ENCODE measurements at places on chromosomes 4 and X.

- peak; percentile 34 for DNase-seq
These were observed at the start of gene ZCCHC12 for GRCh38 chrX:118823263-118824172. TSS of gene ZCCHC12 (plus strand) at chrX:118823824. CDS start at chrX:118825245, 1,421 bp downstream.

DNA sequence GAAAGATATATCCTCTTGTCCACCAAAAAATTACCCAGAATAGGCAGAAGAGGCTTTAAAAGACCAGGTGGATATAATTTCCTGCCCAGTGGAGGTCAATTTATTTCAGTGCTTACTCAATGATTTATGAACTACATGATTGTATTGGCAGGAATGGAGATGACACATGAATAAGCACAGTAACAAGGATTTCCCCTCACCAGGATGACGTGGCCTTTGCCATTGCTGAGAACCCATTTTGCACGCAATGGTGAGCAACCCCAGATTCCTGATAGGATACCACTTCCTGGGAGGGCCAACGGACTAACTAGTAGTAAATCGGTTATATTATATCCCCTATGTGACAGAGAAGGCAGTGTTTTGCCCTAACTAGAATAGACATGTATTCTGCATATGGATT is 11.6 kb upstream of the TTC29 start:
- no peak for DNase-seq

DNA sequence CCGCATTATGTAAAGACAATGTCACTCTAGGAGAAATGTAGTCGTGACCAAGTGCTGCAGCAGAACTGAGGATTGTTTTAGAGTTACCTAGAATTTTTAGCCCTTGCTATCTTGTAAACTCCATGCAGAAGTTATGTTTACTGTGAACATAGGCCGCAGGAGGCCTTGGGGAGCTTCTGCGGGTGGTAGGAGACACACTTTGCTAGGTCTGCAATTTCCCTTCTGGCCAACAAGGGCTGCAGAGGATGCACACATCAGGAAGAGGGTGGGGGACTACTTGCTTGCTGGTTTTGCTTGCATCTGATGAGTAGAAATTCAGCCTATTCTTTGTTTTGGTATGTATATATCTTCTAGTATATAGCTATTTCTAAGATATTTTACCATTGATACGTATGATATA is 23.1 kb downstream of the BANK1 start:
- DNase-seq, result no peak

- no peak for DNase-seq
These were observed 826 bp upstream of the SCML1 start for GRCh38 chrX:17736478-17736855.

GRCh38 chrX:107448998-107449835 is at the start of gene FRMPD3:
TSS of gene FRMPD3 (plus strand) at chrX:107449652. CDS start at chrX:107526589, 76,937 bp downstream.
- DNase-seq, result no peak

DNA sequence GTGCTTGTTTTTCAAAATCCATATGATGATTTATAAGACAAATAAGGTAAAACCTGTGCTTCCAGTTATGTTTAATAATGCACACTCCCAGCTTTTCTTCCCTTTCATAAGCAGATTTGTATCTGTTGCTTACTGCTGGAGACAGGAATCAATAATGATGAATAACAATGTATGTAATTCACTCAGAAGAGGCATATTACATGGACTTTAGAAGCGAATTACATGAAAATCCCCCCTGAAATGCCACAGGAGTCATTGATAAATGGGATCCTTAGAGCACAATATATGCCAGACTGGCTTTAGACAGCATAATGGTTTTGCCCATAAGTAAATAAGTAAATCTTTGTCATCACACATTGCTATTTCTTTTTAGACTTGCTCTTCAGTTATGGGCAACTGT is 892.3 kb downstream of the CCSER1 start:
- DNase-seq, result no peak

GRCh38 chrX:46218373-46218772 is 326.8 kb downstream of the ZNF674 start:
- no peak for DNase-seq

- no peak for DNase-seq
These were observed 37.5 kb downstream of the PIGG start for GRCh38 chr4:536351-536972.

DNA sequence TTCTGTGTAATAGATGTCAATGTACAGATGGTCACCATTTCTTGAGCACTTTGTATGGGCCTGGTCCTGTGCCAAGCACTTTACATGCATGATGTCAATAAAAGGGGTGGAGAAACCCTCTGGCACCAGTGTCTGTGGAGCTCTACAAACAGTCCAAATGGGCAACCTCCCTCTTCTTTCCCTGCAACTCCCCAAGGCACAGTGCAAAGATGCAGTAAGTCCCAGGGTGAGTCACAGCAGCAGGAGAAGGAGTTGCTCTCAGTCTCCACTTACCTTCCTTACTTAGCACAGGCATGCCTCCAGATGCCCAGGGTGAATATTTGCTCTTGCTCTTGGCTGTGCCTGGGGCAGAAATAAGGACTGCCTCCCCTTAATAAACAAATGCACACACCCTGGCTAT is 4.3 kb downstream of the OCIAD2 start:
- DNase-seq, result no peak

DNA sequence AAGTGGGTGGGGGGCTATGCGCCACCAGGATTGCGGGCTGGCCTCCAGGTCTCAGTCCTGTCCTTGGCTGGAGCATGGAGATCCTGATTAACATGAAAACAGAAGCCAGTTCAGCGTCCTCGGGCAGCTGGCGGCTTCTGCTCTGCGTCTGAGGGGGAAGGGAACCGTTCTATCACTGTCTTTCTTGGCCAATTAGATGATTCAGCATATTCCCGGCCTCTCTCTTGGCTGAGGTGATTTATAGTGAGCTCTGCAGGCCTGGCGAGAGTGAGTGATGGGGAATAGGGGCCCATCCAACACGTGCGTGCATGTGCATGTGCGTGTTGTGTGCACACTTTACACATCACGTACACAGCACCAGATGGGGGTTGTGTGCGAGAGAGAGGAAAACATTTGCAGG is 145.8 kb upstream of the ATP6AP2 start:
- DNase-seq, result no peak

DNA sequence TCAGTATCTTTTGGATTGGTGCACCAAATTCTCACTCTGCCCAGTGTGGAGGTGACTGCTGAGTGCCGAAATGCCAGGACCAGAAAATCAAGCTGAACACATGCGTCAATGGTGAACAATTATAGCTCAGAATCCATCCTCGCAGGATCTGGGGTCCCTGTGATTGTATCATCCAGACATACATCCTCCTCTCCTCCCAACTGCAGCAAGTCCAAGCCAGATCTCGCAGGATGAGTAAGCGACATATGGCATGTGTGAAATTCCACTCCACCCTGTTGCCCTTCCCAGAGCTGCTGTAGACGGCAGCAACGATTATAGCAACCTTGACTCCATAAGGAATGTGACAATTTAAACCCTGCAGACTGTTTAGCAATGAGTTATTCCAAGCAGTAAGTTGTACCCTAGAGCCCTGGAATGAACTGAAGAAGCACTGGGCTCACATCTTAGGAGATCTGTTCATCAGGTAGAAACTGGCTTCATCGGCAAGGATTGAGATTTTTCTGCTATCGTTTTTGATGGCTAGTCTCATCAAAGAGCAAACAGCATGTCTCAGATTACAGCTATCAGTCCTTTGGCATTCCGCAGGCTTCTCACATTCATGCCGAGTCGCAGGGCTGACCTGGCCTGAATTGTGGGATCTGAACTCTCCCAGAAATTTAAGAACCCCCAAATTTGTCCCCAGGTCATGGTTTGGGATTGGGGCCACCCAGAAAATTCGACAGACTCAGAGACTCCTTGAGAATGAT is 35.5 kb upstream of the SORBS2 start:
- DNase-seq, result no peak

DNA sequence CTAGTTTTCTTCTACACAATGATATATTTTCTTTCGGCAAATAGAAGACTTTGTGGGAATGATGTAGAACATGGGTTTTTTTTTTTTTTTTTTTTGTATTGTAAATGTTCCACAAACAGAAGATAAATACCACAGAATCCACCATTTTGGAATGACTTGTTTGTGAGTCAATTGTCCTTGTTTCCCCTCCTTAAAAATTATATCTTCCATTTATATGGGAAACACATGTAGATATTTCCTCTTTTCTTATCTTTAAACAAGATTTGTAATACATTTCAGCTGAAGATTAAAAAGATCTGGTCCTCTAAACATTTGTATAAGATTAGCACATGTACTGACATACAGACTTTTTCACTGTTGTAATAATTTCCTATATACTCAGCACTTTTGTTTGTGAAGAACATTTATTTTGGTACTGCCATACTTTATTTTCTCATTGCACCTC is 304.6 kb downstream of the SPRY1 start:
- no peak for DNase-seq

DNA sequence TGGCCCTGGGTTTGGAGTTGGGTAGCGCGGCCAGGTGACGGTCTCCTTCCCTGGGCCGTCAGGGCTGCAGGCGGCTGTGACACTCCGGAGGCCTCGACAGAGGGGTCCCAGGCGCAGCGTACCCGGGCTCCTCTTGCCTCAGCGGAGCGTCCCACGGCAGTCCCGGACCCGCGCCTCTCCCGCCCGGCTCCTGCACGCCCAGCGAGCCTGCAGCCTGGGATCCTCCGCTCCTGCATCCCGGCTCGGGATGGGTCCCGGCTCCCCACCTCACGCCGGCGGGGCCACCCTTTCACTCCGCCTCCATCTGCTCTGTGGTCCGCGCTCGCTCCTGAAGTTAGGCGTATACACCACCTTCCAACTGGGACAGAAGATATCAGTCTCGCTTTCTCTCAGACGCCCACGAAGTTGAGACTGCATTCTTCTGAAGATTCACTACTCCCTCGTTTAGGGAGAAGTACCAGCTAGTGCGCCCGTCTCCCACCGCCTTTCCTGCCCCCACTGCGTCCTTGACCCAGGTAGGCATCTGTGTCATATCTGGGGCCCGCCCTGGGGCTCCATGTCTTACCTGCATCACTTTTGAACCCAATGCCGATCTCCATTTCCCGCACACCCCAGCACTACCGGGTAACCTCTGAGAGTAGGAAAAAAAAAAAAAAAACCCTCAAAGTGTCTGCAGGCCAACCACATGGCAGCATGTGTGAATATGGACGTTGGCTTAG is 32.3 kb upstream of the KDR start:
- no peak for DNase-seq

- no peak for DNase-seq
These were observed 81.7 kb upstream of the GIMD1 start for GRCh38 chr4:106450249-106450648.

DNA sequence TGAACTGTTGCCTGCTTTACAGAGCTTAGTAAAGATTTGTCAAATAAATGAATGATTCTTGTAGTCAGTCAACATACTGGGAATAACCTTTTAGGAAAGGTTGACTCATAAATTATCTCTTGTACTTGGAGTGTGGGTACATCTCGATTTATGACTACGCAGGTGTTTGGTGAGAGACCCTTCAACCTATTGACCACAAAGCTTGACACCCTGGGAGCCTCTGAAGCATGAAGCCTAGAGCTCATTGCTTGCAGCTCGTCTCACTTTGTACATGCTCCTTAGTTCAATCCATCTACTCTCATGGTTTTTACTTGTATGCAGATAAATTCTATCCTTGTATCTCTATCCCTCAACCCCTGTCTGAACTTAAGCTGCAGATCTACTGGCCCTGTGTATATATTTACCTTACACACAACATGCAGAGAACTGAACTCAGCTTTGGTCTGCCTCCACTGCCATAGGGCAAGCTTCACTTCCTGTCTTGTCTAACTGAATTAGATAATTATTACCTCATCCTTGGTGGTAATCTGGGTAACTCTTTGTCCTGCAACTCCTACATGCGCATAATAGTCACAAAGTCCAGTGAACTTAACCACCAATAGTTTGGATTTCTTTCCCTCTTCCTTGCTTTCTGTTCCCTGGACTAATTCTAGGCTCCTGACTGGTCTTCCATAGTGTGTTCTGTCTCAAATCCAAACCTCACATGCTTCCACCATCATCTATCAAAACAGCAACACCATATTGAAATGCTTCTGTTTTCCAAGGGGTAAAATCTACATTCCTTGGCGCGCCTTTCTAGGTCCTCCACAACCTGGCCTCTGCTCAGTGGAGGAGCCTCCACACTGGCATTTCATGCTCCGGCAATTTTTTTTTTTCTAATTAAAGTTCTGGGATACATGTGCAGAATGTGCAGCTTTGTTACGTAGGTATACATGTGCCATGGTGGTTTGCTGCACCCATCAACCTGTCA is 32.2 kb upstream of the FAT1 start:
- DNase-seq, result no peak

DNA sequence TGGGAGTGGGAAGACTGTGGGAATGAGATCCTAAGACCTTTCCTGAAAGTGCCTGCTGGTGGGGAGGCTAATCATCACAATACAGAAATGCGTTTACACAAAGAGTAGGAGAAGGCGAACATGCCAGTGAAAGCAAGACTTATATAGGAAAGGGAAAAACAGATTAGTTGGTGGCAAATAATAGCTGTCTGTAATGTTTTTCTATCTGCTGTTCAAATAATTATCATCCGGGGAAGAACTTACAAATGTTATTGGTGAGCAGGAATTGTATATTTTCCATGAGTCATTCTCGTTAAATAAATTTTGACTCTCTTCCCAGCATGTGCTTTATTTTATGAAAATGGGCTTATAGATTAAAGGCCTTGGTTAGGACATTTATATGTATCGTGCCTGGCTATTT is 196.5 kb downstream of the ARHGAP10 start:
- DNase-seq, result no peak

- DNase-seq, result no peak
These were observed 21.8 kb downstream of the TXLNG start for GRCh38 chrX:16807976-16808542.

DNA sequence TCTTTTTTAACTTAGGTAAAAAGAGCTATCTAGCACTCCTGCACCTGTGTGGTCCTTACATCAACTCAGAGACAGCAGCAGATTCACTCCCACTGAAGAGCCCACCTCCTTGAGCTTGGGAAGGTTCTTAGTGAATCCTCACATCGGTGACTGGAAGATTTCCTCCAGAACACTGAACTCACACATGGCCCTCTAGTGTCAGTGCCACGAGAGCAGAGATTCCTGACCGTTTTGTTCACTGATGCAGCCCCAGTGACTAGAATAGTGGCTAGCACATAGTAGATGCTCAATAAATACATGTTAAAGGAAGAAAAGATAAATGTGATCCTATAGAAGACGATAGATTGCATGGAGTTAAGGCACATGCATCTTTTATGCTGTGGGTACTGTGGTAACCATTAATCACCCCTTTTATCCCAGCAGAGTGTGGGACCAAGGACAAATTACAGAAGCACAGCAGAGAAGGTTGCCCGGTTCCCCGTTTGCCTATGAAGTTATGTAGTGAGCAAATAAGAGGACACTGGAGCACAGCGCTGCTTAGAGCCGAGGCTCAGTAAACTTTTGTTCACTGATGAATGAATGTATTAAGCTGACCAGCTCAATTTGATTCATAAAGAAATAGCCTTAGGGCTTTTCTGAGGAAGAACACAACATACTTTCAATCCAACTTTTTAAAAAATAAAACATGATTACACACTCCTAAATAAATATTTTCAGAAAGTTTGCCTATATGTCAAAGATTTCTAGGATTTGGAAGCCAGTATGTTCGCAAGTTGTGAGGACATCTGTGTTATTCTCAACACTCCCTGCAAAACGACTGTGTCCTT is 8.7 kb downstream of the GASK1B start:
- no peak for DNase-seq

GRCh38 chr4:19807505-19807904 is 444.2 kb upstream of the SLIT2 start:
- no peak for DNase-seq
